Activated CD8-positive, alpha-beta memory T cell treated with anti-CD3 and anti-CD28 coated beads for 1 hour (primary cell): ENCODE measurements at places on chromosomes 4 and X.

- no peak for DNase-seq
Observed at GRCh38 chr4:76307660-76308014, 1.1 kb downstream of the STBD1 start.

GRCh38 chr4:149835280-149835679, 19.6 kb upstream of the IQCM start:
- DNase-seq = no peak

- no peak for DNase-seq
Observed at GRCh38 chr4:3249711-3250437, 915 bp downstream of the MSANTD1 start.

DNA sequence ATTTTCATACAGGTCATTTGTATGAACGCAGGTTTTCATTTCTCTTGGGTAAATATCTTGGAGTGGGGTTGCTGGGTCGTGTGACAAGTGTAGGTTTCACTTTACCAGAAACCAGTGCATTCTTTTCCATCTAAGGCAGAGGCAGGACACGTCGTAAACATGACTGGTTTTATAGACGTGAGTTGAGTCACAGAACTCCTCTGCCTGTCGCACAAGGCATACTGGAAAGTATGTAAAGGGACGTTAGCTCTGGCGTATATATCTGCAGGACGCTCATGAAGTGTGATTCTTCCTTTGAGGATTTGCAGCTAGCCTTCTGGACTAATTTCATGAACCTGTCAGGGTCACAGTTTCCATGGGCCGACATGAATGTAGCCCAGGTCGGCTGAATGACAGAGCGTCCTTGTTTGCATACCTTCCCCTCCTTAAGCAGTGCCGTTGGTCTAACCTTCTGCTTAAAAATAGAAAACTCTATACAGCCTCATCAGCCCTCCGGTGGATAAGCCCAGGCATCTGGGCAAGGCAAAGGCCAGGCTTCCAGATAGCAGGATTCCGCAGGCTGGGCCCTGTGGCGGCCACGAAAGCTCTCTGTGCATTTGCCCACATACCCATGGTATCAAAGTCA, 106.0 kb downstream of the GPR143 start:
- no peak for DNase-seq

GRCh38 chrX:56314334-56314733, 82.2 kb downstream of the KLF8 start:
- no peak for DNase-seq

GRCh38 chrX:116841290-116841689, 378.5 kb upstream of the CT83 start:
- DNase-seq = no peak

DNA sequence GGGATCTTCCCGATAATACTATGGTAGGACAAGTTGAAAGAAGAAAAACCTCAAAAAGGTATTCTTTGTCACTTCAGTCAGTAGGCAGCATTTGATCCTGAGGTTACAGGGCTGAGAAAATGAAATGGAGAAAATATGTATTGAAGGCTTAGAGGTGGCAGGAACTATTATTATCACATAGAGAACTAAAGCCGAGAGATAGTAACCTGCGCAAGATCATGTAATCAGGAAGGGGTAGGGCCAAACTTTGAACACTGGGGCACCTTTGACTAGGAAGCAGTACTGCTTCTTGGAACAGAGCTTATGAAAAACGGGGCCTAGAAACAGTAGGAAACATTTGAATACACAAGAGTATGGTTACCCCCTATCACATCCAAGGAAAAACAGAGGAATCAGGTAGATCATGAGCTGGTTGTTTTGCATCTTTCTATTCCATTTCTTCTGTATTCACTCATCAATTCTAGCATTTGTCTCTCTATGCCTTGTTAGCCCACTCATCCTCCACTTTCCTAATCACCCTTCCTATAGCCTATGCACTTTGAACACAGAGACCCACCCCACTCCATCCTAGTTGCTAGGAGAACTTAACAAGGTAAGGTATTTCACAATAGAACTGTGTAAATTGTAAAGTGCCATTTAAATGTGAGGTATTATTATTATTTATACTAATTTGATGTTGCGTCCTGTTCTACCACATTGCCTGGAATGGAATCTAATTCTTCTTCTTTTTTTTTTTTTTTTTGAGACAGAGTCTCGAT, 34.6 kb upstream of the SLC9A7 start:
- DNase-seq = no peak

GRCh38 chrX:129772796-129773431, 6.8 kb upstream of the SASH3 start:
- DNase-seq = no peak

GRCh38 chr4:8048856-8049676, 109.4 kb upstream of the AFAP1 start:
- DNase-seq = no peak

DNA sequence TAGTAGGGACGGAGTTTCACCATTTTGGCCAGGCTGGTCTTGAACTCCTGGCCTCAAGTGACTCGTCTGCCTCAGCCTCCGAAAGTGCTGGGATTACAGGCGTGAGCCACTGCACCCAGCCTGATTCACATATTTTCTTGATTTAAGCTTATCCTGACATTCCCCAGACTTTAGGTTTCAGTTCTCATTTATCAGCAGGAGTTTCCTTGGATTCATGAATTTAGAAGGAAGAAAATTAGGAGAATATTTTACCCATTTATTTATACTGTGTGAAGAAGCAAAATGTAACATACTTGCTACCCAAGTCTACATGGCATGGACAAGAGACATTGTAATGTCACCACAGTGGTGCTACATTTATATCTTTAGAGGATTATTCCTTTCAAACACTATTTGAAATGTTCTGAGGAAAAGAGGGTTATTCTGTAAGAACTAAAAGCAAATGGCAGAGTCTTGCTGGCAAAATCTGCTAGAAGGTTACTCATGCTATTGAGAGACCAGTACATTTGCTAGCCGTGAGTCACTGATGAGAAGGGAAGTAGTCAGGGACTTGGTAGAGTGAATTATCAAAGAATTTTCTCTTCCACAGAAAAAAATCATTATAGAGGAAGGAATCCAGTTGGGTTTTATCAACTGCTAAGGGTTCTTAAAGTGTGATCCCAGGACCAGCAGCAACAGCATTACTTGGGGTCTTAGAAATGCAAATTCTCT, 26.1 kb upstream of the CFAP299 start:
- no peak for DNase-seq

- DNase-seq = no peak
Observed at GRCh38 chrX:6667048-6667768, 132.3 kb upstream of the VCX3A start.

DNA sequence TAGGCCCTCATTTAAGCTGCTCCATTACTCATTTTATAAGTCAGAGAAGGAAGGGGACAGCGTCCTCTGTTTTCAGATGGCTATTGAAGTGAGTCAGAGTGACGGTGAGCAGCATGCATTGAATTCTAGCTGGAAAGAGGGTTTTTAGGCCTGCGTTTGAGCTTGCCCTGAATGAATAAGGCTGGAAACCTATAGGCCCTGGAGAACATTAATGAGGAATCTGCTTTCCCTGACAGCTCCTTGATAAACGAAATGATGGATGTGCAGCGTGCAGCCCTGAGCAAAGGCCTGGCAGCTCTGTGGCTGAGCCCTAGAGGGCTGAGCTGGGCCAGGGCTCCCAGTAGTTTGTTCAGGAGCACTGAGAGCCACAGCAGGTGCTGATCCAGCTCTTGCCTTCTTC, 33.4 kb downstream of the TBL1X start:
- DNase-seq = no peak

- no peak for DNase-seq
Observed at GRCh38 chr4:20126906-20127305, 124.8 kb upstream of the SLIT2 start.

DNA sequence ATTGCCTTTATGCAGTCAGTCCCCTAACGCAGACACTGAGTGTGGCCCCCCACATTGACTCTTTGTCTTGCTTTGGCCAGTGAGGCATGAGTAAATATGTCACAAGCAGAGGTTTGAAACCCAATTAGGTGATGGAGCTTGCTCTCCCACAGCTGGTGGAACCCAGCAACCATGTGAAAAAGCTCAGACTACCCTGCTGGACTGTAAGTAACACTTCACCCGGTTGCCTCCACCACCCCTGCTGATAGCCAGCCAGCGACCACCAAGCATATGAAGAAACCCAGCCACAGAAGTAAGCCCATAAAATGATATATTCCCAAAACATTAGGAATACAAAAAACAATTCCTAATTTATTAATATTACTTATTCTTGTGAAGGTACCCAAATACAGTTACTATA, 21.6 kb upstream of the PDCL2 start:
- no peak for DNase-seq

- DNase-seq = no peak
Observed at GRCh38 chr4:125741825-125742452, 427.2 kb downstream of the FAT4 start.

GRCh38 chr4:187432310-187432709, 563.3 kb upstream of the ZFP42 start:
- DNase-seq = no peak

DNA sequence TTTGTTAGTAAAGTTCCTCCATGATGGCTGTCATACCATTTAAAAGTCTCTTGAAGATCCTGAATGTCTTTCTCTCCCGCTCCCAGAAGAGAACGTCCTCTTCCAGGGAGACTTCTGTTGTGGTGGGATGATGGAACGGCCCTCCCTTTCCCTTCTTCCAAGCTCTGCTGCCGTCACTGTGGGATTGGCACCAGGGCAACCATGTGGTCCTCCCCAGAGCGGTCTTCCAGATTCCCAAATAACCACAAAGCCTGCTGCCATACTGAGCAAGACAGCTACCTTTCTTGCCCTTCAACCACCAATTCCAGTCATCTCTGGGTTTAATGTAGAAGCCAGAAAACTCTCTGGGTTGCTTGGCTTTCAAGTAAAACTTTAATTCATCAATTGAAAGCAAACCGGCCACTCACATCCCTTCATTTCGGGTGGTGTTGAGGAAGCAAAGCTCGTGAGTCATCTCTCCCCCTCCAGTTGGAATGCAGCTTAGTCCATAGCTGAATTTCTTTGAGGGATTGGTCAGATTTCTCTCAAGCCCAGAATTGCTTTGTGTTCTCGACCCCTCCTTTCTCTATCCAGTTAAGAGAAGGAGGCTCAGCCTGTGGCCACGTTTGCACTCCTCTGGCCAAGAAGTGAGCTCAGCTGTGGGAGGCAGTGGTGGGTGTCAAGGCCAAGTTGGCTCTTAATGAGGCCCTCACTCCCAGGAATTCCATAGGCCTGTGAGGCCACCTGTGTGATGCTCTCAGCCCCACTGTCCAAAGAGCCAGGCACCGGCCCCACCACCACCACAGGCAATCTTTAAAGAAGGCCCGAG, 36.9 kb downstream of the FHDC1 start:
- DNase-seq = no peak

- no peak for DNase-seq
Observed at GRCh38 chr4:14615671-14616070, 386.6 kb upstream of the CPEB2 start.

- DNase-seq = no peak
Observed at GRCh38 chr4:89898304-89898716, 3.7 kb downstream of the MMRN1 start.

GRCh38 chr4:181874602-181875001, 368.6 kb upstream of the TENM3 start:
- DNase-seq = no peak

- DNase-seq = no peak
Observed at GRCh38 chr4:146159384-146160058, 16.0 kb upstream of the LSM6 start.

DNA sequence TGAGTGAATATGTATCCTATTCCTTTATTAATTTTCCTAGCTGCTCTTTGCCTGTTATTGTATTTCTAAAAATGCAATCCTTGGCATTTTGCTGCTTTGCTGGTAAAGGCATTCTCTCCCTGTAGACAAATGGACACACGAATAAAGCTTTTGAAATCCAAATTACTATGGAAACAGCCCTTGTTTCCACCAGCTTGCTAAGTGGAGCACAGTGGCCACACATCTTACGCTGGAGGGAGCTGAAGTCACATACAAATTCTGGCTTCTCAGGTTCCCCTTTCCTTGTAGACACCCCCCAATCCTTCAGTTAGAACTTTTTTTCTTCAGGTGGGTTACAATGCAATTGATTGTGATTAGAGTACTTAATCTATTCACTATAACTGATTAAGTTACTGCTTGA, 66.2 kb downstream of the AGA start:
- no peak for DNase-seq

- DNase-seq = no peak
Observed at GRCh38 chrX:77740376-77740905, 45.6 kb downstream of the ATRX start.
